Right renal cortex interstitium (tissue), 3 donors: ENCODE measurements at places on chromosomes 5 and 9.

GRCh38 chr5:179400020-179400419 lies 54.8 kb upstream of the ADAMTS2 start:
- DNase-seq, result no peak

DNA sequence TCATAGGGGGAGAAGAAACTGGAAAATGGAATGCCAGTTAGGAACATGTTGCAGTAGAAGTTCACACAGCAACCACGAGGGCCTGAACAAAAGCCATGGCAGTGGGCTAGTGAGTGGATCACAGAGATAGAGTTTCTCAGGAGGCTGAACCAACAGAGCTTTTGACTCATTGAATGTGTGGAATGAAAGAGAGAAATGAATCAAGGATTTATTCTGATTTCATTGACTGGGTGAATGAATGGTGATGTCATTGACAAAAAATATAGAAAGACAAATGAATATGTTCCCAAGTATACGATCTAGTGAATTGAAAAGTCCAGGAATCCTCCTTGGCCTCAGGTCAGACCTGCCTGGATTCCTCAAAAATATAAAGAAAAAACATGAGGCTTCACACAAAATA lies 99.2 kb downstream of the ZNF462 start:
- DNase-seq, result no peak

GRCh38 chr9:136043441-136043991 lies 51.6 kb downstream of the NACC2 start:
- no peak for DNase-seq

DNA sequence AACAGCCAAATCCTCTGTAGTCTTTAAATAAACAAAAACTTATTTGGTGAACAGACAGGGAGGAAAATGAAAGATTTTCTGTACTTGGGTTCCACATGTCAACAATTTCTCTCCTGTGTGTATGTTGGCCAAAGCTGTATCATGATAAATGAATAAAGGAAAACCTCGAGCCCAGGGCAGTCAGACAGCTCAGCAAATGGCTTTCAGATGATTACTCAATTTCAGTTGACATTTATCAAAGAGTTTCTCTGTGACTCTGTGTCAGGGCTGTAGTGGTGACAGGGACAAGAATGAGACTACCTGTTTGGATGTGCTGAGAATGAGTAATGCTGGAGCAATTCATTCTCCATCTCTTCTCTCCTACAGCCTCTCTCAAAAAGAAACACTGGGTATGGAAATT lies 45.7 kb upstream of the PTGS1 start:
- no peak for DNase-seq

GRCh38 chr9:136631038-136632000 lies 31.4 kb upstream of the EGFL7 start:
- DNase-seq, result no peak

GRCh38 chr9:133054966-133055365 lies 6.8 kb upstream of the CEL start:
- no peak for DNase-seq

GRCh38 chr5:67561151-67561932 lies 364.7 kb upstream of the CD180 start:
- no peak for DNase-seq

- no peak for DNase-seq
Measured at GRCh38 chr9:93096811-93097382, 880 bp downstream of the CARD19 start.

DNA sequence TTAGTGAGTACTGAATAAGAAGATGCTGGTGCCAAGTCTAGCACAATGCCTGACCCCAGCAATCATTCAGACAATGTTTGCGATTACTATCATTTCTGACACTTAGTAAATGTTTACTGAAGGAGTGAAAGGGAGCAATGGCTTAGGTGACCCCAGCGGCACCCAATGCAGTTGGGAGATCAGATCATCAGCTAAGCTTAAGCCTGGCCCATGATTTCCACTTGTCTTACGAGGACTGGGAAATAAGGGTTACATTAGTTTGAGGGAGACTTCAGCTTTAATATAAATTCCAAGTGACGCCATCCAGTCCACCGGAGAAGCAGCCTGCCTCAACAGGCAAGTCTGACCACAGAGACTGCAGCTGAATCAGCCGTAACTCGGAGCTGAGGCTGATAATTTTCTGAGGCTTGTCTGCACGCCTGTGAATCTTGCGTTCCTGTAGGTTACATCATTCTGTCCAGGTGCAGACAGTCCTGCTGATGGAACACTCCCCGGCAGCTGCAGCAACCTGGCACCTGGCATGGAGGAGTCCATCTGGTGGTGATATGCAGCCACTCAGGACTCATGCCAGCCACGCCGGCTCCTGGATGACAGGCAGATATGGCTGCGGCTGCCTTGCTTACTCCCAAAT lies 34.9 kb upstream of the FGF1 start:
- no peak for DNase-seq

GRCh38 chr9:109456811-109457210 lies 41.3 kb downstream of the PTPN3 start:
- DNase-seq, result no peak

- DNase-seq, result no peak
Measured at GRCh38 chr5:80592105-80592504, 22.0 kb upstream of the ANKRD34B start.

GRCh38 chr9:6895754-6896153 lies 138.0 kb downstream of the KDM4C start:
- no peak for DNase-seq

DNA sequence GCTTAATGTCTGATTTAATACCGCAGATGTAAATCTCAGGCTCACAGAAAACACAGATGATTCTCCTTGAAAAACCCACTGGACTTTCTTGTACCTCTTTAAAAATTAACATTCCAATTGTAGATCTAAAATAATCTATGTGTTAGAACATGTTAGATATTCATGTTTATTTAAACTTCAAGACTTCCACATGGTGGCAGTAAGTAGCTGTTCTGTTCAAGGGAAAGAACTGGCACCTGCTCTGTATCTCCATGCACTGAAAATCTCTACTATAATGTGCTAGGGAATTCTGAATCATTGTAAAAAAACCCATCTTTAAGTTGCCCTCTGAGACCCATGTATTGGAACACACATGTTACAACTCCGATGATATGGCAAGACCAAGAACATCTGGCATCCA lies 366.9 kb downstream of the DMRTA1 start:
- peak; percentile 1 for DNase-seq

DNA sequence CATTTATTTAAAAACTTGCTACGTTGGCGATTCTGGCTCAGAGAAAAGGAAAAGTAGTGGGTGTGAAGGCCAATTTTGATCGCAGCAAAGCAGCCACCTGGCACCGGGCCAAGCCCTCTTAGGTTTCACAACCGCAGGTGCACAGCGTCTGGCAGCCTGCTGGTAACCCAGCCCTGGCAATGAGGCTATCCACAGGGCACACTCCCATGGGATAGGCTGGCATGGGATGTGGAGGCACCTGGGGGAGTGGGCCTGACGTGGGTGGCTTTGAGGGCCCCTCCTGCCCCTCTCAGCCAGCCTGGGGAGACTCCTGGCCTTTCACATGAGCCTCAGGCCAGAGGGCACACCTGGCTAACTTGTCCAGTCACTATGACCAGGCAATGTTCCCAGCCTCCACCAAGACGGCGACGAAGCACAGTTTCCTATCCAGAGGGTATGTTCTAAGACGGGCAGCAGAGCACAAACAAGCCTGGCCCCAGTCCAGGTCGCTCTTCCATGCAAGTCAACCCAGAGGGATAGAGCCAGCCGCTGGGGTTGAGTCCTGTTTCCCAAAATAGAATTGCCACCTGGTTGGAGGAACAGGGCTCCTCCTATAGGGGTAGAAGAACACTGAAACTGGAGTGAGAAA lies 19.0 kb downstream of the CMBL start:
- no peak for DNase-seq

- DNase-seq, result no peak
Measured at GRCh38 chr5:50476549-50476948, 35.5 kb upstream of the EMB start.

GRCh38 chr5:134003064-134003816 lies 1.5 kb downstream of the VDAC1 start:
- no peak for DNase-seq

GRCh38 chr5:40017135-40017534 lies 592.4 kb upstream of the DAB2 start:
- no peak for DNase-seq

DNA sequence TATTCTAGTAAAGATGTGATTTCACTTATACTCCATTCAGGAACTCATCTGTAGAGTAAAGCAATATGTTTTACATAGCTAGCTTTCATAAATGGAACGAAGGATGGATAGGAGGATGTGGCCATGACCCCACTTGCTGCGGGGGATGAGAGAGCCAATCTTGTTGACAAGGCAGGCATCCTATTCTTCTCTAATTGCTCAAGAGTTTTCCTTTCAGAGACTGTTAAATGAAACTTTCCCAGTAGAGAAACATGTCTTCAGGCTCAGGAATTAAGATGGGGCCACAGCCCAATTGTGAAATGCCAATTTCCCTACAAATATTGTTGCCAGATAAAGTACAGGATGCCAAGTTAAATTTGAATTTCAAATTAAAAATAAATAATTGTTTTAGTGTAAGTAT lies 196.2 kb upstream of the TUT7 start:
- no peak for DNase-seq

DNA sequence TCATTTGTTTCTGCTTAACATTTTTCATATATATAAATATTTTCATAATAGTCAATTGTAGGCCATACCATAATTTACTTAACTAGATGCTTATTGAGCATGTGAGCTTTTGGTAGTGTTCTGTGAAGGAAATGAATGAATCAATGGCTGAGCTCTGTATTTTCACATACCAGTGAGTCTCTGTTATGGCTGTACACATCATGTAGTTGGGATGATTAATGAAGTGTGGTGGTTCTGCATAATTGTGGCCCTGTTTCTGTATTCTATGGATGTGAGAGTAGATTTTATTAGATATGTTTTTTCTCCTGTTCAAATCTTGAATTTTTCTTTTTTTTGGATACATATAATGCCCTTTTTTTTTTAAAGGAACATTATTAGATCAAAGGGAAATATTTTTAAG lies 56.2 kb downstream of the CTNNA1 start:
- DNase-seq, result no peak

- no peak for DNase-seq
Measured at GRCh38 chr5:6350277-6351090, 27.9 kb downstream of the MED10 start.

DNA sequence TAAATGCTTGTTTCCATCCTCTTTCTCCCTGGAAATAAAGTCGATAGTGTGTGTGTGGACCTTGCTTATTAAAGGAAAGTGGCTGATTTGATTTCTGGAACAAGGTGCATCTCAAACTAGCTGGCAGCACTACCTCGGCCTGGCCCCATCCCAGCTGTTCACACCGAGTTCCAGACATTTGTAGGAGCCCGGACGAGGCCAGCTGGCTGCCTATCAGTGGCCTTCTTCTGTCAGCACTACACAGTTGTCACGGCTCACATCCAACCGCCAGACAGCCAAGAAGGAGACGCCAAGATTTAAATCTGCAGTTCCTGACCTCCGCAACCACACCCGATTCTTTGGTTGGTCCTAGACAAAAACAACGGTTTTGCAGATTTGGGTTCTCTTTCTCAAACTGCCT lies 63.6 kb downstream of the PALM2AKAP2 start:
- DNase-seq, result no peak

- no peak for DNase-seq
Measured at GRCh38 chr5:155459889-155460500, 446.4 kb downstream of the KIF4B start.

- peak; percentile 24 for DNase-seq
Measured at GRCh38 chr5:145536133-145536532, 299.0 kb downstream of the PRELID2 start.

GRCh38 chr5:88594441-88594840 lies 288.5 kb downstream of the MEF2C start:
- no peak for DNase-seq

- DNase-seq, result no peak
Measured at GRCh38 chr9:98997604-98998003, 53.9 kb downstream of the COL15A1 start.

GRCh38 chr5:54725391-54726280 lies 208.1 kb downstream of the SNX18 start:
- no peak for DNase-seq

GRCh38 chr9:107153336-107153735 lies 129.7 kb upstream of the RAD23B start:
- no peak for DNase-seq

DNA sequence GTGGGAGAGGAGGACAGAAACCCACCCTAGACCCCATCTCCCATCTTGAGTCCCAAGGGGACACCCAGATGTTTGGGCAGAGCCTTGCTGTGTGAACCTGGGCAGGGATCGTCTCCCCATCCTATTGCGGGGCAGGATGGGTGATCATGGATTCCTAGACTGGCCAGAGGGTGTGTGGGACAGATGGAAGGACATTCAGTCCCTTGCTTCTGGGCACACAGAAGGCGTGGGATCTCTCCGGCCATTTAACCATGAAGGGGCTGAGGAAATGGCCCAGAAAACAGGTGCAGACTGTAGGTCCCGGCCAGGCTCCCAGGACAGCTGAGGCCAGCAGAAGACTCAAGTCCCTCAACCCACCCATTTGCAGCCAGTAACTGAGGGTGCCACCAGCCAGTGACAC lies 29.9 kb downstream of the PTGES start:
- DNase-seq, result no peak

- no peak for DNase-seq
Measured at GRCh38 chr5:82275216-82275664, 2.9 kb downstream of the RPS23 start.

GRCh38 chr5:98768160-98768959 lies 5.1 kb upstream of the RGMB start:
- no peak for DNase-seq

GRCh38 chr9:123511326-123512277 lies 155.6 kb downstream of the CRB2 start:
- no peak for DNase-seq

DNA sequence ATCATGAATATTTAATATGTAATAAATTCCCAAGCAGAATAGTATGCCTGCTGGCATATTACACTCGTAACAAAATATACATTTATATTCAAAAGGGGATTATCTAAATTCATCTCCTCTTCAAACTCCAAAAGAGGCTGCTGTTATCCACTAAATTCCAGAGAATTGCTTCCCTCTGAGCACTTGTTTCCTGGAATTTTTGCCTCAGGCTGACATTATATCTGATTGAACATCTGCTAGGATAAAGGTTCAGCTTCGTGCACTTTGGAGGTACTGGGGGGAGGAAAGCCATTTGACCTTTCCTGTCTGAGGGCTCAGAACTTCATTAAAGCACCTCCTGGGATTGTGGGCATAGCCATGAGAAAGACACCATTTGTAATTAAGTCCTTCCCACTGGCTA lies 4.3 kb upstream of the HAPLN1 start:
- no peak for DNase-seq

- DNase-seq, result no peak
Measured at GRCh38 chr5:172798422-172799215, 27.6 kb upstream of the DUSP1 start.

GRCh38 chr5:142063878-142064331 lies 44.7 kb upstream of the NDFIP1 start:
- DNase-seq, result peak; percentile 27

GRCh38 chr5:106174903-106175302 lies 1495.8 kb downstream of the EFNA5 start:
- DNase-seq, result no peak

DNA sequence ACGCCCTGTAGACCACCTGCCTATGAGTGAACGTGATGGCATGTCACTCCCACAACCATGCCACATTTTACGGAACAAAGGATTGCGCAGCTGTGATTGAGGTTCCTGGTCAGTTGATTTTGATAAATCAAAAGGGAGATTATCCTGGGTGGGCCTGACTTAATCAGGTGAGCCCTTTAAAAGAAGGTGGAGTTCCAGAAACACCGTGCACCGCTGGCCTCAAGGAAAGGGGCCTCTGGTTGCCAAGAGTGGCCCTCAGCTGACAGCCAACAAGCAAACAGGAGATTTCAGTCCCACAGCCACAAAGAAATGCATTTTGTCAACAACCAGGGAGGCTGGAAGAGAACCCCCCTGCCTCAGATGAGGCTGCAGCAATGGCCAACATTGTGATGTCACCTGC lies 19.0 kb downstream of the TRIM7 start:
- no peak for DNase-seq
